ENCODE measurements at places on chromosomes 7 and 10.
A peak's percentile ranks its signal among the peaks of the same experiment; 100 is the strongest.

DNA sequence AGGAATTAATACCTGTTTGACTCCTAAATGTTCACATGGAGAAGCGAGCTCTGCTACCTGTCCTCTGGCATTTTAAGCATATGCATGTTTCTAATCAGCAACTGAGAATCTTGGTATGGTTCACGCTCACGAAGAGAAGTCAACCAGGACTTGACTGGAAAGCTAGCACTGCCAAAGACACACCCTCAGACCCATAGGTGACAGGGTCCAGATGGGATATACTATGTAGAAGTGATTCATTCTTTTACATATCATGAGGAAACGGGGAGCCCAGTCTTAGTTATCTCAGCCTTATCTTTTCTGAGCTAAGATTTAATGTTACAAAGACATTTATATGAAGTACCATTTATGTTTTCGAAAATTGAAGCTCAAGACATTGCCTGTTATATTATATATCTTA, 313.0 kb downstream of the DOCK4 start:
- no peak for DNase-seq

- DNase-seq = no peak
These were observed 55.5 kb upstream of the PTPN12 start for GRCh38 chr7:77481615-77482014.

DNA sequence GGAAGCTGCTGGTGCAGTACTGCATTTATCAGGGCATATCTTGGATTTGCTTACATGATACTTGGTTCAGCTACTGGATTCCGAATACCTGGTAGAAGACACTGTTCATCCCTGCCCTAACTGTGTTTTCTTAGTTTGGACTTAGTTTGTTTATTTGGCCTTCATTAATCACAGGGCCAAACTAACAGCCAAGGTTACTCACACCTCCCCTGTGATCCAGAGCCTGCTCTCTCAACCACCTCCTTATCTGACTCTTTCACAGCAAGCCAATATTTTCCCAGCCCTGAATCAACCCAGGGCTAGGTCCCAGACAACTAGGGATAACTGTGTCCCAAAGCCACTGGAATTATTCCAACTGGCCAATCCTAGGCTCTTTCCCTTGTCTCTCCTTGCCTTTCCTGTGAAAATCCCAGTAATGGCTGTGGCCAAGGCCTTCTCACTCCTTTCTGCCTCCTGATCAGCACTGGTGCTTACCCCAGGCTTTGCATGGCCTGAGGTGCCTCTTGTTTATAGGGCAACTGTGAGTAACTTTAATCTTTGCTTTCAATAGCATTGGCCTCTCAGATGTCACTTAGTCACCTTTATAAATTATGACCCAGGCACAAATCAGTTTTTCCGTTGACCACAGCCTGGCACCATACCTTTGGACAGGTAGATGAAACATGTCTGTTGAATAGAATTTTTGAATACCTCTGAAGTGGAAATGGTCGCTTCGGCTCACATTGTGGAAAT, 9.3 kb upstream of the JCAD start:
- no peak for DNase-seq

DNA sequence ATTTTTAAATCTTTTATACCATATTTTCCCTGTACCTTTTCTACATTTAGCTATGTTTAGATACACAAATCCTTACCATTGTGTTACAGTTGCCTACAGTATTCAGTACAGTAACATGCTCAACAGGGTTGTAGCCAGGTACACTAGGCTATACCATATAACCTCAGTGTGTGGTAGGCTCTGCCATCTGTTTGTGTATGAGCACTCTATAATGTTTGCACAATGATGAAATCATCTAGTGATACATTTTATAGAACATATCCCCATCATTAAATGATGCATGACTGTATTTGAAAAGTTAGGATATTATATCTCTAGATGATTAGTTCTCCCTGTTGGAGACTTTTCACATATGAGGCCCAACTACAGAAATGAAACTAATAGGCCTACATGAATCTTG, 188.6 kb downstream of the STK31 start:
- DNase-seq = no peak

GRCh38 chr10:117477961-117478670, 64.4 kb upstream of the EMX2 start:
- DNase-seq = no peak

GRCh38 chr10:34854147-34854601, 39.1 kb upstream of the PARD3 start:
- DNase-seq = no peak

- DNase-seq = no peak
These were observed 807.7 kb upstream of the ZWINT start for GRCh38 chr10:57168611-57169240.

- DNase-seq = no peak
These were observed 502.4 kb downstream of the GRID1 start for GRCh38 chr10:85864173-85864549.

DNA sequence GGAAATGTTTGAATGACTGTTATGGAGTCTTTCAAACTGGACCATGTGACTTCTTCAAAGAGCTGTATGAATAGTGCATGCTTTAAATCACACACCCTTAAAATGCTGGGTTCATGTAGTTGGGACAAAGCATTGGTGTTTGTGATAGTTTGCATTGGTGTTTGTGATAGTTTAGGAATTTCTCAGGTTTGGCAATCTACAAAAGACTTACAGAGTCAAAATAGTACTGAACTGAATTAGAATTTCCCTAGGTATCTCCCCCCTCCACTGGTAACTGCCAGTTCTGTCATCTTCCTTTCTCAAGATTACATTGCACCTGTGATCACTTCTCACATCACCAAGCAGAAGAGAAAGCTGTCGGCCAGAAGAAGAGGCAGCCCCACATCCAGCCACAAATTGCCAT, 261.1 kb downstream of the GATA3 start:
- DNase-seq = no peak

DNA sequence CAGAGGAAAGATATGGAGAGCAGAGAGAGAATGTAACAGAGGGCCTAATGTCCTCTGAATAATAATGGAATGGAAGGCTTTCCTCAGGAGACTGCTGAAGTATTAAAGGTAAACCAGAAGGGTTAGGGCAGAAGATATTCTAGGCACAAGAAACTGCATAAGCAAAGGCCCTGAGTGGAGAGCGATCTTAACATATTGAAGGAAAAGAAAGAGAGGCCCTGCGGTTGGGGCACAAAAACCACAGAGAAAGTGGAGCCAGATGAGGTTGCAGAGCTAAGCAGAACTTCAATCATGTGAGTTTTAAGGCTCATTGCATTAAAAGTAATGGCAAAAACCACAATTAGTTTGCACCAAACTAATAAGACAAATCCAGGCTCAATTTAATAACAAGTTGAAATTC, 115.8 kb upstream of the VSTM2A start:
- DNase-seq = no peak

DNA sequence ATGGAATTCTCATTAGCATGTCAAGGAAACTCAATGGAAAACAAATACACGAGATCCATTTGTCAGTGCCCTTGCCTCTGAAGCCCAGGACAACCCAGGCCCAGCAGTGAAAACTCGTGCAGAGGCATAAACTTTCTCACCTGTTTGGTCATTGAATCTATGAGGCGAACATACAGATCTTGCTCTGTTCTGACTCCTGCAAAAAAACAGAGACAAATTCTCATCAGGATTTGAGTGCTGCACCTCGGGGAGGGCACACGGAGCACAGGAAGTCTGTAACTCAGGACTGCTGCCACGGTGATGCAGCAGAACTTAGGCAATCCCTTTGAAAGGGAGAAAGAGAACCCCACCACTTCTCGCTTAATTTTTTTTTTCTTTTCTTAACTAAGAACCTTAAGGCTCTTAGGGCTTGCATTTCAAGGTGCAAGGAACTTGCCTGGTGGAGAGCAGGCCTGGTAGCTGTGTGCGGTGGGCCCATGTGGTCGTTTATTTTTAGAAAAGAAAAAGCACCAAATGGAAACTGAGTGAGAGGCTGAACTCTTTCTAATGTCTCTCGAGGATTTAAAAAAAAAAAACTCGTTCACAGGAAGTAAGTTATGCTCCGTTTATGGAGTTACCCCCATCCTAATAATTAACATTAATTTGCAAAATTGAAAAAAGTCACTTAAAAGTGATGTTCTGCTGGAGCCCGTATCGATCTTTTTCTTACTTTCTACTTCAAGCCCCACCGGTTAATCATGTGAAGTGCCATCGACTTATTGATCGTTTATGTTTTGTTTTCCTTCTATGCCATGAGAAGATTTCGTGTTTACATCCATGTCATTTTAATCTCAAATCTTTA, 1.8 kb downstream of the EBF3 start:
- DNase-seq = no peak

- no peak for DNase-seq
These were observed 3.9 kb downstream of the MTERF1 start for GRCh38 chr7:91876391-91877133.

DNA sequence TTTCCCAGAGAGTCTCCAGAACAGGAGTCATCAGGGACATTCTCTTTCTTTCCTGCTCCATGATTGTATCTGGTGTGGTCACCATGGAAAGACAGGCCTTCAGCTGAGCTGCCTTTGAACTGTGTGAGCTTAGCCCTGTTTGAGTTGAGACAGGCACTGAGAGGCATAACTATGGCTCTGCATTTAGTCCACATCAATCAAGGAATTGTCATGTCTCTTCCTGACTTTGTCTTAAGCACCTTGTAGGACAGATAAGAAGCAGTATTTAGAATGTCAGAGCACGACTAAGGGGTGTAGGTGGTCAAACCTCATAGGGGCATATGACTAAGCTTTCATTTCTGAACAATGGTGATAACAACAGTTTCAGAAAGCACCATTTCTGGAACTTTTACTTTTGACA, 53.5 kb downstream of the EPDR1 start:
- no peak for DNase-seq

- DNase-seq = no peak
These were observed 43.5 kb downstream of the FEZF1 start for GRCh38 chr7:122261016-122261415.

DNA sequence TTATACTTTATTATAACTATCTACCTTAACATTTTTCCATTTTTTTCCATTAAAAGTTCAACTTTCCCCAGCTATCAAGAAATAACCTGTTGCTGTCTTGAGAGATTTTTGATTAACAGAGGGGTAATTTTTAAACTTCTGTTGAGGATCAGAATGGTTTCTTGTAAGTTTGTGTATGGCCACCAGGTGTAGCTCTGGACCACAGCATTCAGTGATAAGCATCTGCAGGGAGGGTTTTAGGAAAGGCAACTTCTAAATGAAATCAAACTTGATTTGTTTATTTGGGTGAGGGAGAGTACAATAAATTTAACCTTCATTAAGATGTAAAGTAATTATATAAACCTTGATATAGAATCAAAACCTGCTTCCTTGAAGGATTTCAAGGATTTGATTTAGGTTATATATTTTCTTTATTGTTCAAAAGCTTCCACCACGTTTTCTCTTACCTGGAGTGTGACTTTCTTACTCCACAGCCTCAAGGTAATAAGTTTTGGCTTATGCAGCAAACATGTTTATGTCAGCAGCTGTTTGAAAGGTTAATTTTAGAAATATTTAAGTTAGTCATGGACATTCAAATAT, 153.3 kb downstream of the STK31 start:
- no peak for DNase-seq

DNA sequence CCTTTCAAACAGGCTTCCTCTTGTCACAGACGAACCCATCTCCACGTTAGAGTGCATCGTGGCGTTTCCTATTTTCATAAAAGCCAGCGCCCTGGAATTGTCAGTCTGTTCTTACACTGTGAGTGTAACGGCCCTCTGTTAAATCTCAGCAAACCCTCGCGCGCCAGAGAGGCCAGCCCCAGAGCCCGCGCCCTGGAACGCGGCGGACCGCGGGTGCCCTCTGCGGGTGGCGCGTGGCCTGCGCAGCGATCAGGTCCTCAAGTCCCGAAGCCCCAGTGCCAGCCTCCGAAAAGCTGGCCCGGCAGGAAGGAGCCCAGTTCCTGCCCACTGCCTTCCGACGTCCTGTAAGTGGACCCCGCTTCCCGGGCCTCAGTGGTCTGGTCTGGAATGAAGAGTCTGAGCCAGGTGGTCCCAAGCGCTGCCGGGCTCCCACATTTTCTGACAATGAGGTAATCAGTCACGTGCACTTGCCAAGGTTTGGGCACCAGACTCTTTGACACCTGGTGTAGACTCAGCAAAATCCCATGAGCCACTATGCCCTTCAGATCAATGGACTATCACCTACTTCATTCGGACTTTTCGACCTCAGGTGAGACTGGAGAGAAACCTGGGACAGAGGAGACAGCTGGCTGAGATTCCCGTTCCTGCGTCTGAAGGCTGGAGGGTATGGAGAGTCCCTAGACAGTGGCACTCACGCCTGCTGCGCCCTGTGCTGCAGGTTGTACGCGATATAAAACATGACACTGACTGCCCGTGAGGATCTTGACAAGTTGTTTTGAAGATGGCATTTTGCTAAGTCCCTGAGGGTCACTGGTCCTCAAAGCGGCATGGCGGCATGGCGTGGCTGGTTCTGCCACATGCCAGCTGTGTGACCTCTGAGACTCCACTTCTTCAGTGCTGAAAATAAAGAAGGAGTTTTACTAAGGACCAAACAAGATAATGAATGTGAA, 109.4 kb upstream of the LANCL2 start:
- peak; percentile 43 for DNase-seq

Measured in omental fat pad (tissue), 4 donors.